Mesendoderm (in vitro differentiated cells): ENCODE measurements at places on chromosomes 13 and 19.

- H3K4me1 ChIP-seq = no peaks in the 10 kb centered on the region
- H3K4me3 ChIP-seq = no peak overlapping the region
- no peaks in the 10 kb centered on the region for H3K27me3 ChIP-seq
- no peaks in the 10 kb centered on the region for H3K36me3 ChIP-seq
Measured at GRCh38 chr13:97512732-97513131, 78.8 kb downstream of the RAP2A start.

- DNase-seq = no peak
- no peaks in the 10 kb centered on the region for H3K36me3 ChIP-seq
- H3K4me3 ChIP-seq = no peak overlapping the region
Measured at GRCh38 chr19:31841755-31842154, 492.5 kb upstream of the TSHZ3 start.

- H3K36me3 ChIP-seq = no peaks in the 10 kb centered on the region
- H3K27me3 ChIP-seq = no peaks in the 10 kb centered on the region
- peaks cover 4% of the 10 kb centered on the region for H3K4me1 ChIP-seq
- DNase-seq = no peak
Measured at GRCh38 chr19:38036707-38037611, 130.0 kb downstream of the SIPA1L3 start.

DNA sequence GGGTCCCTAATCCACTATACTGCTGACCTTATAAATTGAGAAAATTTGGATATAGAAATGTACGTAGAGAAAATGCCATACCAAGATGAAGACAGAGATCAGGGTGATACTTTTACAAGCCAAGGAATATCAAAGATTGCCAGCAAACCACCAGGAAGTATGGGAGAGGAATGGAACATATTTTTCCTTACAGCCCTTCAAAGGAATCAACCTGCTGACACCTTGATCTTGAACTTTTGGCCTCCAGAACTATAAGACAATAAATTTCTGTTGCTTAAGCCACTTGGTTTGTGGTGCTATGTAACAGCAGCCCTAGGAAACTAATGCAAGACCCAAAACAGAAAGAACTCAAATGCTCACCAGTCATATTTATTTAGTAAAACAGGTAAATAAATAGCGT lies 10.3 kb upstream of the NDFIP2 start:
- no peak for DNase-seq
- no peaks in the 10 kb centered on the region for H3K4me1 ChIP-seq
- H3K4me3 ChIP-seq = no peak overlapping the region

DNA sequence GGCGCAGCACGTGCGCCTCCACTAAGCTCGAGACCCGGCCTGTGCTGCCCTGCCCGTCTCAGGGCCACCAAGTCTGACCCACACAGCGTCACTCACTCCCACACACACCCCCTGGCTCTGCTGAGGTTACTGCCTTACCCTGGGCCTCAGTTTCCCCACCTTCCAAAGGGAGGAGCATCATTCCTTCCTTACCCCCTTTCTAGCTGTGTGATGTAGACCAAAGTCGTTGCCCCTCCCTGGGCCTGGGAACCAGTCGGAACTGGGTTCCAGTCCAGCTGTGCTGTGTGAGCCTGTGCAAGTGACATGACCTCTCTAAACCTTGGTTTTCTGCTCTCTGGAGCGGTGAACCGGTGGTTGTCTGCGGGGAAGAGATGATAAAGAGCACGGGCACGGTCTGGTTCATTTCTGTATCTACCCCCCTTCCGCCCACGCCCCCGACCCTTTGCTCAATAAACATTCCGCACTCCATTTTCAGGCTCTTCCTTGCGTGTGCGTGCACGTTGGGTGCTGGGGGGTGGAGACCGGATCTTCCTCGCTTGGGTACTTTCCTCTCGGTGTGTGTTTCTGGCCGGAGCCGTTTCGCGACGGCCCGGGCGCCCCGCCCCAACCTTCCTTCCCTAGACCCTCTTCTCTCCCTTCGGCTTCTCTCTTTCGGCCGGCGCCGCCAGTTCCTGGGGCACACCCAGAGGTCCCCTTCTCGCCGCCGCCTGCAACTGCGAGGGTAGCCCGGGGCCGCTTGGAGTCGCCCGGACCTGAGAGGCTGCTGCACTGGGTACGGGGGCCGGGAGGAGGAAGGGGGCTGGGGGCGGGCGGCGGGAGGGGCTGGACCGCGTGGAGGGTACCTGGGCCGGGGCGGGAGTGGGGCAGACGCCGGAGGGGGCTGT lies at the start of gene ZNF581:
Gene ZNF581 (plus strand): TSS at position 647 of the 884 bp plus-strand sequence. CDS start 923 bp downstream, outside the sequence.
- H3K4me1 ChIP-seq = peaks cover 2% of the 10 kb centered on the region
- peak within 1 kb of the TSS; percentile 36 for H3K27ac ChIP-seq
- H3K36me3 ChIP-seq = peaks cover 7% of the 10 kb centered on the region
- DNase-seq = peak; percentile 87
- peak within 1 kb of the TSS; percentile 98 for H3K4me3 ChIP-seq
- H3K27me3 ChIP-seq = no peaks in the 10 kb centered on the region

GRCh38 chr19:46330319-46330918 lies 16.5 kb upstream of the PPP5C start:
- H3K27me3 ChIP-seq = no peaks in the 10 kb centered on the region
- peaks cover 2% of the 10 kb centered on the region for H3K36me3 ChIP-seq
- no peak overlapping the region for H3K27ac ChIP-seq

DNA sequence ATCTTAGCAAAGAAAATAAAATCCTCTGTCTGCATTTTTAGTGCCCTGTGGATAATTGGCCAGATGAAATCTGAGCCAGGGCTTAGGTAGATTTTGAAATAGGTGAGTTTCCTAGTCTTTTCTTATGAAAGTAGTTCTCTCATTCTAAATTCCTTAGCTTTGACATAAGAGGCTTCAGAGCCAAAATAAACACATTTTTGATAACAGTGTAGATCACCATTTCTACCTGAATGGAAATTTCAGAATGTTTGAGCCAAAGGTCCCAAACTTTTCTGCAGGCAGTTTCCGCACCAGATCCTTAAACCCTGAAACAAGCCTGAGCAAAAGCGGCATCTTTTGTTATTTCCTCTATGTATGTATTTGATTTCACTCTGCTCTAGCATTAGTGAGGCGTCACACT lies 551.2 kb downstream of the EFNB2 start:
- H3K4me3 ChIP-seq = no peak overlapping the region
- no peaks in the 10 kb centered on the region for H3K36me3 ChIP-seq
- no peak for DNase-seq
- no peaks in the 10 kb centered on the region for H3K27me3 ChIP-seq

DNA sequence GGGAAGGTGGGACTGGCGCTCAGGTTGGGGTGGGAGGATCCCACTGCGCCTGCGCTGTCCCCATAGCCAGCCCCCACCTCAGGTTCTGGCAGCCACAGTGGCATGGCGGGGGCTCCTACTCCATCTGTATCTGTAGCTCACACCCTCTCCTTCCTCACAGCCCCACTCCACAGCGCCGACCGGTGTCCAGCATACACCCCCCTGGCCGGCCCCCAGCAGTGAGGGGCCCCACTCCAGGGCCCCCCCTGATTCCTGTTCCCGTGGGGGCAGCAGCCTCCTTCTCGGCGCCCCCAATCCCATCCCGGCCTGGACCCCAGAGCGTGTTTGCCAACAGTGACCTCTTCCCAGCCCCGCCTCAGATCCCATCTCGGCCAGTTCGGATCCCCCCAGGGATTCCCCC lies 6.0 kb downstream of the TMED1 start:
- DNase-seq = no peak
- no peaks in the 10 kb centered on the region for H3K27me3 ChIP-seq
- H3K4me3 ChIP-seq = no peak overlapping the region
- H3K4me1 ChIP-seq = no peaks in the 10 kb centered on the region
- no peak overlapping the region for H3K27ac ChIP-seq

DNA sequence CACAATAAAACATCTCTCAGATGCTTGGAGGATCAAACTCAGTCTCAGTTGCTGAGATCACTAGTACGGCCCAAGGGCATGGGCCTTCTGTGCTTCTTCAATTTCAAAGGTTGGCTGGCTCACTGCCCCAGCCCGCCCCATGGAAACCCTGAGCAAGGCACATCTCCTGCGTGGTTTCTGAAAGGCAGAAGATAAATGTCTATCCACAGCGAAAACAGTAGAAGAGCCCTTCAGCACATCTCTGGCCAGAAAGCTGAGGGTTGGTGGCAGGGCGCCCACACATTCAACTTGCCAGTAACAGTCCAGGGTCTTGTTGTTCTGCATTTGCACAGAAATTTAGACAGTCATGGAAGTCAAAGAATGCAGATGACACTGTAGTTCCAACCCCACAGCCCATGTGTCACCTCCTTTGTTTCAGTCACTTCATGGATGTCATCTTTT lies 24.0 kb upstream of the KATNAL1 start:
- H3K4me3 ChIP-seq = no peak overlapping the region
- no peaks in the 10 kb centered on the region for H3K36me3 ChIP-seq
- no peak for DNase-seq
- H3K27me3 ChIP-seq = no peaks in the 10 kb centered on the region
- no peak overlapping the region for H3K27ac ChIP-seq

- H3K36me3 ChIP-seq = no peaks in the 10 kb centered on the region
- no peak for DNase-seq
- no peaks in the 10 kb centered on the region for H3K4me1 ChIP-seq
- no peaks in the 10 kb centered on the region for H3K27me3 ChIP-seq
Measured at GRCh38 chr13:82202398-82202797, 1679.9 kb downstream of the SLITRK1 start.

DNA sequence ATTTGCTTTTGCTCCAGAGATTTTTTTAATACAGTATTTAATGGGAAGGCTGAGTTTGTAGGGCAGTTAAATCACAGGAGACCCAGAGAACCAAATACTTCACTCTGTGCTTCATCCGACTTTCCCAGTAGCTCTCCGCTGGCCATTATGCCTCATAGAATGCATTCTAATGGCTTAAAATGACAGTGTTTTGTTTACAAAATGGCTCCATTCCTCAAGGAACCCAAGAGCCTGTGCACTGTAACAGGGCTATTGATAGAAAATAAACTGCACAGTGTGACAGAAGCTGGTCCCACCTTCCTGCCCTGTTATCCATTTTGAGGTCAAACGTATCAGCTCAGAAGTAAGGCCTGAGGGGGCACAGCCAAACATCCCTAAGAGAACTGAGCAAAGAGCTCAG lies 136.5 kb downstream of the RAP2A start:
- no peak overlapping the region for H3K27ac ChIP-seq
- DNase-seq = peak; percentile 13
- H3K27me3 ChIP-seq = no peaks in the 10 kb centered on the region
- H3K4me1 ChIP-seq = peaks cover 25% of the 10 kb centered on the region
- H3K4me3 ChIP-seq = no peak overlapping the region

- no peaks in the 10 kb centered on the region for H3K36me3 ChIP-seq
- H3K27ac ChIP-seq = no peak within 1 kb of the TSS
- peak within 1 kb of the TSS; percentile 9 for H3K4me3 ChIP-seq
- H3K27me3 ChIP-seq = no peaks in the 10 kb centered on the region
- H3K4me1 ChIP-seq = peaks cover 4% of the 10 kb centered on the region
- peak; percentile 67 for DNase-seq
Measured at GRCh38 chr19:45498411-45499195, at the start of gene PPM1N. PPM1N (plus strand) TSS chr19:45498443; CDS start chr19:45498473, 30 bp downstream.

- H3K36me3 ChIP-seq = no peaks in the 10 kb centered on the region
- H3K4me3 ChIP-seq = no peak overlapping the region
- DNase-seq = peak; percentile 38
- H3K27ac ChIP-seq = no peak overlapping the region
- no peaks in the 10 kb centered on the region for H3K4me1 ChIP-seq
Measured at GRCh38 chr13:104357174-104357573, 1291.0 kb upstream of the SLC10A2 start.

- no peaks in the 10 kb centered on the region for H3K4me1 ChIP-seq
- H3K4me3 ChIP-seq = no peak overlapping the region
- no peak for DNase-seq
- H3K27ac ChIP-seq = no peak overlapping the region
- peaks cover 2% of the 10 kb centered on the region for H3K27me3 ChIP-seq
Measured at GRCh38 chr19:596263-596655, 6.6 kb downstream of the HCN2 start.

- H3K4me3 ChIP-seq = no peak overlapping the region
- H3K4me1 ChIP-seq = no peaks in the 10 kb centered on the region
- no peaks in the 10 kb centered on the region for H3K27me3 ChIP-seq
- no peaks in the 10 kb centered on the region for H3K36me3 ChIP-seq
- no peak for DNase-seq
- no peak overlapping the region for H3K27ac ChIP-seq
Measured at GRCh38 chr13:102875256-102875655, 29.4 kb downstream of the ERCC5 start.

DNA sequence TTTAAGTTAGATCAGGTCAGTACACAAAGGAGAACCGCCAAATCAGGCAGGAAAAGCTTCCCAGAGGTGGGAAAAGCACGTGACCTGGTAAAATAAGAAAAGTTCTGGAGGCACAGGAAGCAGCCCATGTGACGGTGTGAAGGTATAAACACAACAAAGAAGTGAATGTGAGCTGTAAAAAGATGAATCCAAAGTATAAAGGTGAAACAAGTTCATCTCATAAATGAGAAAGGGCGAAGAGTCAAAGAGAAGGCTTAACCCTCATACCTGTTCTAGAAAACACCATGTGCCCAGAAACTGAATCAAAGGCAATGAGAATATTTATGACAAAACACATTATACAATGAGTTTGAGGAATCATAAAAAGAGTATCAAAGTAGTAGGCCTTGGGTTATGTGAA lies 47.0 kb downstream of the USP12 start:
- H3K27me3 ChIP-seq = no peaks in the 10 kb centered on the region
- H3K36me3 ChIP-seq = no peaks in the 10 kb centered on the region
- DNase-seq = no peak
- no peak overlapping the region for H3K4me3 ChIP-seq
- no peak overlapping the region for H3K27ac ChIP-seq

- no peaks in the 10 kb centered on the region for H3K27me3 ChIP-seq
- H3K36me3 ChIP-seq = no peaks in the 10 kb centered on the region
- H3K4me1 ChIP-seq = no peaks in the 10 kb centered on the region
- H3K27ac ChIP-seq = no peak overlapping the region
- H3K4me3 ChIP-seq = no peak overlapping the region
Measured at GRCh38 chr13:99288089-99288488, 19.1 kb downstream of the GPR183 start.

DNA sequence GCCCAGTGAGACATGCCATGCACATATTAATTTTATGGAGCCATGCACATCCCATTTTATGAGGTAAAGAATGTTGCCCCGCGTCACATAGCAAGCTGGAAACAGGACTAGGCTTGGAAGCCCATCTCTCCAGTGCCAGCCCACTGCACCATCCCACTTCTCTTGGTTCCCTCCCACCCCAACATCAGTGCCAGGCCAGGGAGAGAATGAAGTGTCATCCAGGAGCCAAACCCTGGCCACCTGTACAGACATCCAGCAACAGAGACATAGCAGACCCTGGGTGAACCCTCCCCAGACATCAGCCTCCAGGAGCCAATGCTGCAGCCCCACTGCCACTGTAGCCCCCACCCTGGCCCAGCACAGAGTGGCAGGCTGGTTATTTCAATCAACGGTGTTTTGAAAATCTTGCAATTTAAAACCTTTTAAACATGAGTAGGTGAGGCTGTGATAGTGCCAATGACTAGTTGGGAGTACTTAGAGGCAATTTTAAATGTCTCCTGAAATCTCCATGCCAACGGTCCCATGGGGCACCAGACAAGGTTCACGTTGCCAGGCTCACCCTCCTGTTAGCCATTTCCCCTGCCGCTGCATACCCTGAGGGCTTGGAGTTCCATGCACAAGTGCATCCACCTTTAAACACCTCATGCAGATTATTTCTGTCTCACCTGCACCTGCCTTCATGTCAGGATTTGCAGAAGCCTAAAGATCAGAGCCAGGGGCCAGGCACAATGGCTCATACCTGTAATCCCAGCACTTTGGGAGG lies 34.7 kb downstream of the VSTM2B start:
- H3K4me3 ChIP-seq = no peak overlapping the region
- H3K27me3 ChIP-seq = no peaks in the 10 kb centered on the region
- H3K36me3 ChIP-seq = no peaks in the 10 kb centered on the region
- H3K4me1 ChIP-seq = no peaks in the 10 kb centered on the region

GRCh38 chr13:111978546-111978945 lies 88.4 kb upstream of the SOX1 start:
- no peaks in the 10 kb centered on the region for H3K27me3 ChIP-seq
- no peaks in the 10 kb centered on the region for H3K36me3 ChIP-seq
- H3K4me3 ChIP-seq = no peak overlapping the region
- H3K4me1 ChIP-seq = no peaks in the 10 kb centered on the region
- H3K27ac ChIP-seq = no peak overlapping the region
